Tibial nerve (tissue), 4 donors: ENCODE measurements at places on chromosomes 6 and 20. TPM values are rescaled to one million over a fixed set of nuclear protein-coding genes. Genes with fewer than 3 reads are reported as not detected.

DNA sequence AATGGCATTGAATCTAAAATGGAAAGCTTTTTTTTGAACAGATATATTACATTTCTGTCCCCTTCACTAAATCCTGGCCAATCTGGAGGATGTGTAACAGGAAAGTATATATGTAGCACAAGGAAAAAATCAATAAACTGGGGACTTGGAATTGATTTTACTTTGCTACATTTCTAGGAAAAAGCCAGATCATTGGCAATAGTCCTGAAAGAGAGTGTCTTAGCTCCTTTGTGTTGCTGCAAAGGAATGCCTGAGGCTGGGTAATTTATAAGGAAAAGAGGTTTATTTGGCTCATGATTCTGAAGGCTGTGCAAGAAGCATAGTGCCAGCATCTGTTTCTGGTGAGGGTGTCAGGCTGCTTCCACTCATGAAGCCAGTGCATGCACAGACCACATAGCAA, 574.9 kb downstream of the HTR1B start:
- no peak for DNase-seq

- no peak for DNase-seq
These were observed 102.1 kb upstream of the NT5E start for GRCh38 chr6:85347812-85348211.

- no peak for DNase-seq
These were observed 8.2 kb downstream of the CUL7 start for GRCh38 chr6:43045371-43045930.

DNA sequence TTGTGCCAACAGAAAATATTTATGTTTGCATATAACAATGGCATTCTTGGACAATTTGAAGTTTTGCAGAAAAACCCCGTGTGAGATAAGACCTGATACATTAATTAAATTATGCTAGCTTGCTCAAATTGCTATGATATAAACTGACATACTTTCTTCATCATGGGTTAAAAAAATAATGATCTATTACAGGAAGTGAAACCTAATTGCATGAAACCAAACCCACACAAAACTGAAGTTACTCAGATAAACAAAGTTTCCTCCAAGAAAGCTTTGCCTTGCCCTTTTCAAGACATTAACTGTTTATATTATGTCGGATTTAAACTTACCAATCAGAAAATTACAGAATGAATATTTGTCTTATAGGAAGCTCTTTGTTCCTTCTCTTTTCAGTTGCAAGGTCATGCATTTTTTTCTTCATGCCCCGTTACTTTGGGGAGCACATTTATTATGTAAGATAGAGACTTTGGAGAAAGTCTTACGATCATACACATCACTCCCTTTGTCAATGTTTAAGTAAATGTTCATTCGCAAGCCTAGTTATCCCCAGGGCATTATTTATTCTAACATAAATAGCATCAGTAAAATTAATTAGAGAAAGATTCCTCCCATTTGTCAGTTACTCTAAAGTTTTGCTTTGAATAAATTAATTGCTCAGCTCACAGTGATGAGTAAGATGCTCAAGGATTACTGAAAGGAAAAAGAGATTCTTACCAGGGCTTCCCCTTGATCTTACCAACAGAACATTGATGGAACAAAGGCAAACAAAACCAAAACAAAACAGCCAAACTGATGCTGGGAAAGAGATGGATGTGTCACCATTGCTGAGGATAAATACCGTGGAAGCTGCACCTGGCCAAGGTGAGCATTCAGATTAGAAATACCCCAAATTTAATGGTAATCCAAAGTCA, 14.8 kb upstream of the TMEM244 start:
- DNase-seq: no peak

- no peak for DNase-seq
These were observed 5.9 kb downstream of the CASS4 start for GRCh38 chr20:56417911-56418310.

GRCh38 chr20:32296412-32296811, 19.0 kb downstream of the KIF3B start:
- no peak for DNase-seq

DNA sequence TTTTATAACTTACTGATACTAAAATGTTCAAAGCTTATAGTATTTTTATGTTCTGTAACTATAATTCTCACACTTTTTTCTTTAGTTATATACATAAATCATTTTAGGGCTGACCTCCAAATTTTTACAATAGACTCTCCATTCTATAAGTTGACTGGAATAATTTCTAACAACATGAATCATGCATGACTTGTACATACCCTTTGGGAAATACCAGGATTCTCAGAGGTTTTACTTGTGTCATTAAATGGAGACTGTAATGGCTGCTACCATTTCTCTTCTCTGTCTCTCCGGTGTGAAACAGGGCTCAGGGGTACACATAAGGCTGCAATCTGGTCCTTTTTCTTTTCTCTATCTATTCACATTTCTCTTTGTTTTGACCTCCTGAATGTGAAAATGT, 222.2 kb upstream of the FLRT3 start:
- DNase-seq: no peak

DNA sequence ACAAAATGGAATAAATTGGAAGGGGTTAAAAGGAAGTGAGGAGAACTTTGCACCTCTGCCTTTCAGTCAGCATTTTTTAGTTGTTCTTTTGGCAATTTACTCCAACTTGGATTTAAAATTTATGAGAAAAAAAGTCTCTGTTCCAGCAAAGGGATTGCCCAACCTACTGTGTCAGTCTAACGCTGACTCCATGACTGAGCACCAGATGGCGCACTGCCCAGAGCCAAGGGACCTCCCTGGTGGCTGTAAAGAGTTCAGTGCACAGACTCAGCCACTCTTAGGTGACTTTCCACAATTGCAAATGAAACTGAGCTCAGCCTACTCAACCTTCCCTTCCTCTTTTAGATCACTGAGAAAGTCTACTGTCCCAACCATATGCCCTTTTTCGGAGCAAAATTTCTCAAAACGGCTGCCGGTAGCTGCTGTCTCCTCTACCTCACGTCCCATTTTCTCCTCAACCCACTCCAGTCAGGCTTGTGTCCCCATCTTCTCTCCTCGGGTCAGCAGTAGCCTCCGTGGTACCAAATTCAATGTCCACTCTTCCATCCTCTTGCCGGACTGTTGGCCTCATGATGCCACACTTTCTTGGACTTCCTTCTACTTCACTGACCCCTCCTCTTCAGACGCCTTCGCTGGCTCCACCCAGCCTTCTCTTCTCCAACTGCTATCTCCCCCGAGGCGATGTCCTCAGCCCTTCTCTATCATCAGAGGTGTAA, 38.7 kb downstream of the GSTA2 start:
- peak; percentile 53 for DNase-seq

DNA sequence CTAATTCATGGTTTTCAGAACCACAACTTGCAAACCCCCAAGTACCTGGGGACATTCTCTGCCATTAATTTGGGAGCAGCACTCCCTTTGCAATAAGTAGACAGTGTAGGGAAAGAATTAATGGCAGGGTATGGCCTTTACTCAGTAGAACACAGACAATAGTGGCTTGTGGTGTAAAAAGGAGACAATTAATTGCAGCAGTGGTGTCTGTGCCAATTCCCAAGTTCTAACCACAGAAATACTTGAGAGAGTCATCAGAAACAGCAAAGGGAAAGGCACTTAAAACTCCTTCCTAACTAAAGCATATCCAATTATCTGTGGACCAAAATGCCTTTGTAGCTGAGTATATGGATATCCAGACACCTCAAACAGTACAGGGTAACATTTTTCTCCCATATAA, 257.6 kb upstream of the POU3F2 start:
- no peak for DNase-seq

- no peak for DNase-seq
These were observed 9.2 kb downstream of the TUBB2A start for GRCh38 chr6:3147914-3148757.

DNA sequence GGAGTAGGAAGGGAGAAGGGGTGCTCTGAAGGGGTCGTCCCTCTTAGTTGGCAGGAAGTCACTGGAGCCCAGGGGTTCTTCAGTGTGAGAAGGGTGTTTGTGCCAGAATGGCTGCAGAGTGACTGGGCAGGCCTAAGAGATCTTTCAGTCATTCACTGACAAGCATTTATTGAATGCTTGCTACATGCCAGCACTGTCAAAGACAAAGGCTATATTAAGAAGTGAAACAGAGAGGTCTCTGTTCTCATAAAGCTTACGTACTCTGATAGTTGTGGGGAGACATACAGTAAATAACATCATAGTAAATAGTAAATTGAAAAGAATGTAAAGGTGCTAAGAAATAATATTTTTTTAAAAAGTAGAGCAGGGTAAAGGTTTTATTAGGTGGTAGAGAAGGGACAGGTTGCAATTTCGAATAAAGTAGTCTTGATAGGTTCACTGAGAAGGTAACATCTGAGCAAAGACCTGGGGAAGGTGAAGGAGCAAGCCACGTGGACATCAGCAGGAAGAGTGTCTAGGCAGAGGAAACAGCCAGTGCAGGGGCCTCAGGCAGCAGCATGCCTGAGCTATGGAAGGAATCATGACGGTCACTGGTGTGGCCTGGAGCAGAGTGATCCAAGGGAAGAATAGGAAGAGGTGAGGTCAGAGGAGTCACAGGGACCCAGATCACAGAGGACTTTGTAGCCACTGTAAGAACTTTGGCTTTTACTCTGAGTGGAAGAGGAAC, 36.3 kb upstream of the RNF8 start:
- DNase-seq: no peak

- no peak for DNase-seq
These were observed 7.4 kb downstream of the SNX9 start for GRCh38 chr6:157830354-157831017.

- DNase-seq: no peak
These were observed 35.9 kb upstream of the TBC1D22B start for GRCh38 chr6:37221585-37222124.

GRCh38 chr6:74073429-74073828, 377.4 kb downstream of the CD109 start:
- no peak for DNase-seq

DNA sequence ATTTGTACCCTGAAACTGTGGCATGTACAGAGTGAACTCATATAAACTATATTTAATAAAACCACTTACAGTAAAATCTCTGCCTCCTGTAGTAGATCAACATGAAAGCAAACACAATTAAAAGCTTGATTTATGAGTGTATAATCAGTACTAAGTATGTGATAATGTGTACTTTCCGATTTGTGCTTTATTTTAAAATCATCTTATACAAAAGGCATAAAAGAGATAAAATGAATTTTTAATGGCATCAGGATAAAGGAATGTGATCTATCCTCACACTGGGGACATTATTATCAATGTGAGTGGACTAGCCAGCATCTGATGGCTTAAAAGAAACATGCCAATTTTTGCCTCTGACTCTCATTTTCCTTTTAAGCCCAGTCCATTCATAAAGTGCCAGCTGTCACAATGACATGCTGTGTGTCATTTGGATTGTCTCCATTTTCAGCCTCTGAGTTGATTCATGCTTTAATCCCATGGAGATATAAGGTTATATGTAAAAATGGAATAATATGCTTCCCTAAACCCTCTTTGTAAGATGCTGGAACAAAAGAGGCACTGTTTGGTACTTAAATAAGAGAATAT, 831.6 kb upstream of the EYS start:
- DNase-seq: no peak

DNA sequence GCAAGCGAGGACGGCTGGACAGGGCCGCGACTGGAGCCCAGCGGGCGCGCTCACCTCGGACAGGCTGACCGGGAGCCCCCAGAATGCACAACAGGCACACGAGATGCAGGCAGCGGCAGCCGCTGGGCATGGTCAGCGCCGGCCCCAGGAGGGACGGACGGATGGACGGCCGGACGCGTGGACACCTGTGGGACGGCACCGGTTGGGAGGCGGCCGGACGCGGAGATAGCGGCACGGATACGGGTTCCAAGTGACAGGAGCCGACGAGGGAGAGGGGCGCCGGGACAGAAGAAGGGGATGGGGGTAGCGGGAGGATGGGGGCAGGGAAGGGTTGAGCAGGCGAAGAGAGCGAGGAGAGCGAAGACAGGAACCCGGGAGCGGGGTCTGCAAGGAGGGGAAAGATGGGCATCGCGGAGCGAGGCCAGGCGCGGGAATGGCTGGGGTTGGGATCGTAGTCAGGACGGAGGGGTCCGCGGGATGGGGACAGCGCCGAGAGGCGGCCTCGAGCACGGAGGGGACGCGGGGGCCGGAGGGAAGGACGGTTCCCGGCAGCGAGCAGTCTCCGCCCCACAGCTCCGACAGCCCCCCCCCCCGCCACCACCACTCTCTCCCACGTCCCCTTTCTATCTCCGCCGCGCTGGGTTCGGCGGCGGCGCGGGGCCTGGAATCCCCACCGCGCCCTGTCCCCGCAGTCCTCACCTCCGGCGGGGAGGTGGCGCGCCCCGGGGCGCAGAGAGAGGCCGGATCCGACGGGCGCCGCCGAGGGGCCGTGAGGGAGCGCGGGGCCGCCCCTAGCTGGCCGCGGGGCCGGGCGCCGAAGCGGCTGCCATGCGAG, 435 bp downstream of the DLK2 start:
- peak; percentile 72 for DNase-seq

- DNase-seq: peak; percentile 26
These were observed 14.7 kb downstream of the HLA-F start for GRCh38 chr6:29737707-29738630.

TSHZ2 gene
- 20.9 TPM for total RNA-seq

LPA gene
- 0.42 TPM for total RNA-seq

TMEM74B gene
- 0.44 TPM for total RNA-seq

TGM2 gene
- 65.1 TPM for total RNA-seq

ME1 gene
- 17.6 TPM for total RNA-seq

HUS1B gene
- 8.4 TPM for total RNA-seq

ZSCAN23 gene
- total RNA-seq: 2.9 TPM

THEMIS gene
- total RNA-seq: 0.84 TPM

OLIG3 gene
- not detected for total RNA-seq
